ENCODE measurements at places on chromosomes 5 and 9.

GRCh38 chr5:80976985-80977384 lies 16.8 kb downstream of the RASGRF2 start:
- no peak for DNase-seq

DNA sequence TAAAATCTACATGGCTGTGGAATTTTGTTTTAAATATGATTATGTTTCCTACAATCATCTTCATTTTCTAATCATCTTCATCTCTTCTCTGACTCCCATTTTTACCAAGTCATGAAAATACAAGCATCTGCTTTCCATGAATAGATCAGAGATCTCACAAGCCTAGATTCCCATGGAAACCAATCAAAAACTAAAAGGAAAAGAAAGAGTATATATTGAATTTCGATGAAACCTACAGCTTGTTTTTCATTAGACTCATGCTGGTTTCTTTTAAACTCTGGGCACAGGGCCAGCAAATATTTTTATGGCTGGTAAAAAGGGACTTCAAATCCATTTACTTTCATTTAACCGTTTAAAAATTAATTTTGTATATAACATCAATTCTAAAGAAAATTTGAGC lies 51.2 kb downstream of the INVS start:
- no peak for DNase-seq

DNA sequence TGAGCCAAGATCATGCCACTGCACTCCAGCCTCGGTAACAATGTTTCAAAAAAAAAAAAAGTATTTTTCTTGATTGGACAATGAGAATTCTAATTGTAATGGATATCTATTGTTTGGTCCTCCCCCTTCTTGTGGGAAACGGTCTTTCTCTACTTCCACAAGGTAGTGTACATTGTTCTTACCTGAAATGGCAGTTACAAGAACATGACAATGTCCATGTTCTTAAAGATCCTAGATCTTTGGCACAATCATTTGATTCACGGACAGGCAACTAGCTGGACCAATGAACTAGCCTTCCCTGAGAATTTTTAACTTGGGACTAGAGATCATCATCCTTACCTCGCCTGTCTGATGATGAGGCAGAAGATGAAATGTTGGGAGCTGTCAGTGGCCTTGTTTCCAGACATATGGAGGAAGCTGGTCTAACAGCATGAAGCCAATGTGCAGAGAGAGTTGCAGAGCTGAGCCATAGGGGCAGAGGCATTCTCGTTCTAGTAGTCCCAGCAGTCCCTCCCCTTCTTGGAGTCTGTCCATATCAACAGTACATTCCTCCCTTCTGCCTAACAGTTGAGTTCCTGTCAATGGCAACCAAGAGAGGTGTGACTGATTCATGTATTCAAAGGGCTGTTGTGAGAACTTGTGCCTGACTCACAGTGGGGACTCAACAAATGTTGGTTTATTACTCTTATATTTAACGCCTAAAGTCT lies 2.1 kb upstream of the MARCHF6 start:
- peak; percentile 41 for DNase-seq

DNA sequence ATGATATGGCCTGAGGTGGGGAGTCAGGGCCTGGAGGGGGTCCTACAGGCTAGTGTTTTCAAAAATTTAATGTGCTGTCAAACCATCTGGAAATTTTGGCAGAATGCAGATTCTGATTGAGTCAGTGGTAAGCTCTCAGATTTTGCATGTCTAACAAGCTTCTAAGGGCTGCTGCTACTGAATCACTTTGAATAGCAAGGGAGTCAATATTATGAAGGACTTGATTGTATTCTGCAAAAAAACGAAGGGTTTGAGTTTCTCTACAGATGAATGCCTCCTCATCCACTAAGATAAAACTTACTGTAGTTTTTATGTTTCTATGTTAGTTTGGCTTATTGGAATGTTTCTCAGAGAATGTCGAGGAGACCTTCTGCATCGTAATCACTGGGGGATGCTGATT lies 179.5 kb downstream of the TMEM38B start:
- no peak for DNase-seq

- no peak for DNase-seq
Measured at GRCh38 chr5:173806270-173807035, 81.7 kb upstream of the CPEB4 start.

DNA sequence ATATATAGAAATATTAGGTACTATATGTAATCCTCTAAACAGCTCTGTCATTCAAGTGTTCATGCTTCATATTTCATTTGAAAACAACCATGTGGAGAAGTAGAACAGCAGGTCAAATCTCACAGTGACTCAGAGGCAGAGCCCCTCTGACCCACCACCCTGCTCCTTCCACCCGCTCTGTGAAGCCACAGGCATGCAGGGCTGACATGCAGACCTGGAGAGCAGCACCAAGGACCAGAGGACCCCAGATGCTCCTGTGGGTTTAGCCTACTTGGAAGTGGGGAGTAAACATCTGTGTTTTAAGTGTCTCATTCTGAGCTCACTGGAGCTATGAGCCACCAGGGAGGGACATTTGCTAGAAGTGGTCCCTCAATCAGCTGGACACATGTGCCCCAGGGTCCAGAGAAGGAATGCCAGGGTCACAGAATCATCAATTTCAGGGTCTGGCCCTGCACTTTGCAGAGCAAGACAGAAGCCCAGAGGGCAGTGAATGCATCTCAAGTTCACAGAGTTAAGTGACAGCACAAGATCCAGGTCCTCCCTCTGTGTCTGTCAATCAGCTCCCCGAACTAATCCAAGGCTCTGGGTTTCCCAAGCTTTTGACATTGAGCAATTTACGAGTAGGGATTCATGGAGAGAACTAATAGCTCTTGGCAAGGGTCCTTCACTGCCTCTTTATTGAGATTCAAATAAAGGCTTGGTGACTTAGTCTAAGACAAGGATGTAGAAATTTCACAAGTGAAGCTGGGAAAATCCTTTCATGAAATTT lies 441.1 kb downstream of the SEMA5A start:
- no peak for DNase-seq

DNA sequence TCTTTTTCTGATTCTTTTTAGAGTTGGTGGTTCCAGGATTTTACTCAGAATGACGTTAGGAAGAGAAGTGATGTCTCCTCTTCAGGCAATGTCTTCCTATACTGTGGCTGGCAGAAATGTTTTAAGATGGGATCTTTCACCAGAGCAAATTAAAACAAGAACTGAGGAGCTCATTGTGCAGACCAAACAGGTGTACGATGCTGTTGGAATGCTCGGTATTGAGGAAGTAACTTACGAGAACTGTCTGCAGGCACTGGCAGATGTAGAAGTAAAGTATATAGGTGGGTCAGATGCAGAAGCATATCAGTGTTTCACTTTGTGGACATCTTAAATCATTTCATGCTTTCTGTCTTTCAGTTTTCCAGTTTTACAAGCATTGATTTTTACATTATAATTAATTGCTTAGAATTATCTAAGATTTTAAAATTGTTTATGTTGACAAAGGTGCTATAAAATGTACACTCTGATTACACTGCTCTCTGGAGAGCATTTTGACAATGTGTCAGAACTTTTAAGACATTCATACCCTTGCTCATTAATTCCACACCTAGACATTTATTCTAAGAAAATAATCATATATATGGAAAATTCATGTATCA lies 36.6 kb downstream of the NLN start:
- DNase-seq: no peak

GRCh38 chr5:110161162-110161561 lies 471.4 kb downstream of the MAN2A1 start:
- no peak for DNase-seq

DNA sequence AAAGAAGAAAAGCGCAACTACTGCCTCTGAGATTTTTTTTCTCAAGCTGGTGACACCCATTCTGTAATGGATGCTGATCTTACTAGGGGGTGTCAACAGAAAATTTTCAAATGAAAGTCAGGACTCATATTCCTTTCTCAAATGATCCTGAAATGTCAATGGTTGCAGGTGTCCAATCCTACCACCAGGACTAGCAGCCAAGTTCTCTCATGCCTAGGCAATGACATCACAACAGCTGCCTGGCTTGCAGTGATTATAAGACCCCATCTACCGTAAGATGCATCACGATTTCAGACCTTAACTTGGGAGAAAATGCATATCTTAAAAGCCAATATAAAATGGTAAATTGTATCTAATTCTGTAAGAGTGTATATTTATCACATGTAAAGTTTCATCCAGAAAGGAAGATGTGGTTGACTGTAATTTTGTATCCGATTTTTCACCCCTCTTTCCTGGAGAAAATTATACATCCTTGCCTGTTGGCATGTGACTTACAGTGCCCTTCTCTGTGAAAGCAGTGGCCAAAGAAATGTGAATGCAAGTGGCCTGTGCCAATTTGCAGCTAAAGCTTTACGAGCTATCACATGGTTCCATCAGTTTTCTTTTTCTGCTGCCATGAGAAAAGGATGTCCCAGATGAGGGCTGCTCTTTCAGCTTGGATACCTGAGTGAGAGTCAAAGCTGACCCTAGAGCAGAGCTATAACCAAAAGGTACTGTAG lies 104.4 kb downstream of the DENND1A start:
- no peak for DNase-seq

DNA sequence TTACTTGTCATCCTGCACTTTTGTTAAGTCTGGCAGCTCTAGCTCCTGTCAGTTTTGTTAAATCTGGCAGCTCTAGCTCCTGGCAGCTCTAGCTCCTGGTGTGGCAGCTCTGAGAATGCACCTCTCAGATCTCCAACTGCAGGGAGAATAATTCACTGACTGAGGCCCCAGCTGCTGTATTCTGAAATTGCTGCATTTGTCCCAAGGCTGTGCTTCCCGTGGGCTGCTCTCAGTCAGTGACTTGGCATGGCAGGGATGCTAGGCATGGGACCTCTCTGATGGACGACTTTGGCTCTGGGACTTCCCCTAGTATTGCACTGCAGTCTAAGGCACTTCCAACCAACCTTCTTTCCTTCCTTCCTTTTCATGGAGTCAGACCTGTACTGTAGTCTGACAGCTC lies 475.7 kb downstream of the CCDC171 start:
- DNase-seq: no peak

DNA sequence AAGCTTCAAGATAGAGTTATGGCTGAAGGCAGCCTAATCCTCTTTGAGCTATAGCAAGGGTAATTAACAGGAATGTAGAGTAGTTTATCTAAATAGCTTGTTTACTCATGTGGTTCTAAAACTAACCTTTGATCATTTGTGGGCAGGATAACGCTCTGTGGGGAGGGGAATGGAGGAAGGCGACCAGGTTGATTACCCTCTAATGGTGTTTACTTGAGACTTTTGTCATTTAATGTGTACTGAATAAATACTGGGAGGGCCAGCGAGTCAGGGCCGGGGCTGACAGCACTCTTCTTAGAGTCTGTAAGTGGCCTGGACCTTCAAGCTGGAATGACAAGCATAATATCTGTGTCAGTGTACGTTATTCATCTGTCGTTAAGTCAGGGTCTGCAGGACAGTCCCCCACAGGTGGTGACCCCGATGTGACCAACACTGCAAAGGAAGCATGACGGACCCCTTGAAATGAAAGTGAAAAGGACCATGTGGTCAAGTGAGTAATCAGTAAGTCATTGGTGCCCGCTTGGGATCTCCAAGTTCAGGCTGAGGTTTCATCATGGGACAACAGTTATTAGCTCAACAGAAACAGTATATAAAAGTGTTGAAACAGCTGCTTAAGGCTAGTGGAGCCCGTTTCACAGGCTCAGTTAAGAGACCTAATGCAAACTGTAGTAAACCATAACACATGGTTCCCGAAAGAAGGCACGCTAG lies 162.6 kb downstream of the CPLANE1 start:
- DNase-seq: no peak

DNA sequence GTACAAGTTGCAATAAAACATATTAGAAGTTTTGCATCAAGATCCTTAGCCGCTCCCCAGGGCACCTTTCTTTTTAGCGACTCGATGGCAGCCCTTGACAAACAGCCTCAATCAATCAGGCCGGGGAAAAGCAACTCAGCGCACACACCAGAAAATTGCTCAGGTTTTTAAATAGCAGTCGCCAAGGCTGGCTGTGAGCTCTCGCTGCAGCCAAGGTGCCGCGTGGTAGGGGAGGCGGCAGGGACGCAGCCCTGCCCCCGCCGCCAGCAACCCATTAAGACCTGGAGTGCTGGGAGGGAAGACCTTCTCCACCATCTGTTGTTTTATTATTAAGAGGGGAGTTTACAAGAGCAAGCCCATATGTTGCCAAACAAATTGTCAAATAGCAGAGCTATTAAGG lies 22.6 kb downstream of the ASS1 start:
- no peak for DNase-seq

GRCh38 chr5:64126202-64126741 lies 39.4 kb upstream of the RNF180 start:
- DNase-seq: no peak

DNA sequence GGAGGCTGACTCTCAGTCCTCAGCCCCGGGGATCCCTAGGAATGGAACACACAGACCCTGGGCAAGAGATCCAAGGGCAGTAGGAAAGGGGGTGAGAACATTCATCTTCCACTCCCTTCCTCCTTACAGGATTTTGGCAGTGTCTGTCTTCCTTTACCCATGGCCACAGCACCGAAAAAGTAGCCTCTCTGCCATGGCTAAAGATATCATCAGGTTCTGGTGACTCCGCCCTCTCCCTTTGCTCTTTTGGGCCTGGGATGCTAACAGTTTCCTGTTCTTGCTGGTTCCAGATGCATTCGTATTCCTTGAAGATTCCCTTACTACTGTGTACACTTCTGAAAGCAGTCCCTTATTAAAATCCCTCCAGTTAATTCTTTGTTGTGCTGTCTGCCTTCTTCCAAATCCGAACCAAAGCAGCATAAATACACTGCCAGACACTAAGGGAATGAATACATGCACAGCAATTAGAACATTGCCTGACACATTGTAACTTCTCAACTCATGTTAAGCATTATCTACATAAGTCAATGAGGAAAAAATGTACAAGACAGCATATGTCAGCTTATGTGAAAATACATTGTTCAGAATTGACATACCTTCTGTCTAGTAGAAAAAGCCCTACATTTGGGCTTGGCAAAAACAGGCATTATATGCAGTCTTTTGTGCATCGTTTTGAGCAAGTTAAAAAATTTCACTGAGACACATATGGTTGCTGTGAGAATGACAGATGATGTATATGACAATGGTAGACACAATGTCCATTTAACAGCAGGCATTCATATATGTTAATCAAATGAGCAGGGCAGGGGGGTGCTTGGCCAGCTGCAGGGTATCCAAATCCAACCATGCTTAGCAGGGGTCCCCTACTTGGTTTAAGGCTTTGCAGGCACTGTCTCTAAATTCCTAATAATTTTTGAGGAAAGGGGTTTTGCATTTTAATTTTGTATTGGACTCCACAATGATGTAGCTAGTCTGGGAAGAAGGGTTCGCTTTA lies 58.8 kb upstream of the RAI14 start:
- no peak for DNase-seq

- peak; percentile 48 for DNase-seq
Measured at GRCh38 chr9:134708672-134709038, 67.1 kb downstream of the COL5A1 start.

DNA sequence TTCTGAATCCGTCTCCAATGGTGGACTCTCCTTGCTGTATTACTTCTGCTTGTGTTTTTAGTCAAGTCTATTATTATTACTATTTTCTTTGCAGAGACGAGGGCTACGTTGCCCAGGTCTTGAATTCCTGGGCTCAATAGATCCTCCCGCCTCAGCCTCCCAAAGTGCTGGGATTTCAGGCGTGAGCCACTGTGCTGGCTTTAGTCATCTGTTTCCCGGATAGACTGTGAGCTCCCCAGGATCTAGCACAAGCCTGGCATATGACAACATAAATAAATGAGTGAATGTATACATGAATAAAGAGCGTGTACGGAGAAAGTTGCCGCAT lies 439 bp upstream of the DDX46 start:
- DNase-seq: no peak

GRCh38 chr5:11792621-11793020 lies 111.6 kb downstream of the CTNND2 start:
- DNase-seq: no peak

GRCh38 chr5:122394284-122394930 lies 82.4 kb downstream of the SNCAIP start:
- no peak for DNase-seq

GRCh38 chr5:180624587-180624986 lies 24.8 kb downstream of the FLT4 start:
- peak; percentile 56 for DNase-seq

Data from NCI-H345 (cell line).